ENCODE measurements at places on chromosomes 16 and 17. TPM values are rescaled to one million over a fixed set of nuclear protein-coding genes. Genes with fewer than 3 reads are reported as not detected.

DNA sequence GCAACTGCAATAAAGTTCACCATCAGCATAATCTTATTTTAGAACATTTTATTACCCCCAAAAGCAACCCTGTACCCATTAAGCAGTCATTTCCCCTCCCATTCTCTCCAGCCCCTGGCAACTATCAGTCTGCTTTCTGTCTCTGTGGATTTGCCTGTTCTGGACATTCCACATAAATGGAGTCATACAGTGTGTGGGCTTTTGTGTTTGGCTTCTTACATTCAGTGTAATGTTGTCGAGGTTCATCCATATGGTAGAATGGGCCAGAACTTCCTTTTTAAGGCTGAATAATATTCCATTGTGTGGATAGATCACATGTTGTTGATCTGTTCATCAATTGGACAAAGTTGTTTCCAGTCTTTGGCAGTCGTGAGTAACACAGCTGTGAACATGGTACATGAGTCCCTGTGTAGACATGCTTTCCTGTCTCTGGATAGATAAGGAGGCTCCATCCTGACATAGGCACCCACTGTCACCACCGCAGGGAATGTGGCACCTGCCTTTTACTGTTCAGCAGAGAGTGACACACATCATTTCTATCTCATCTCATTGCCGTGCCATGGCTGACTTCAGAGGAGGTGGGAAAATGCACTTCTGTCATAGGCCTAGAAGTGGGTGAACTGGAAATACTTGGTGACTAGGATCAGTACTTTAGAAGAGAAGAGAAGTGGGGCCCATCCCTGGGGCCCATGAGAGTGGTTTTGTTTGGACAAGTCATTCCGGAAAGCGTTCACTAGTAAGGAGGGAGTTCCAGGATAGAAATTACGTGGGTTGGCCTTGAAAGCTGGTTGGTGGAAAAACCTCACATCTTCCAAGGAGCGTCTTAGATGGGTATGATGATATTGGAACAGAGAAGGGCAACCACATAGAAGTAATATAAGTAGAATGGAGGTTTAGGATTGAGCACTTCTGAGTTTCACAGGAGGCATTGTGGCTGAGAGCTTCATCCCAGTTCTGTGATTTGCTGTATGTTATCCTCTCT lies 25.8 kb downstream of the EPN2 start:
- peak; percentile 56 for DNase-seq

DNA sequence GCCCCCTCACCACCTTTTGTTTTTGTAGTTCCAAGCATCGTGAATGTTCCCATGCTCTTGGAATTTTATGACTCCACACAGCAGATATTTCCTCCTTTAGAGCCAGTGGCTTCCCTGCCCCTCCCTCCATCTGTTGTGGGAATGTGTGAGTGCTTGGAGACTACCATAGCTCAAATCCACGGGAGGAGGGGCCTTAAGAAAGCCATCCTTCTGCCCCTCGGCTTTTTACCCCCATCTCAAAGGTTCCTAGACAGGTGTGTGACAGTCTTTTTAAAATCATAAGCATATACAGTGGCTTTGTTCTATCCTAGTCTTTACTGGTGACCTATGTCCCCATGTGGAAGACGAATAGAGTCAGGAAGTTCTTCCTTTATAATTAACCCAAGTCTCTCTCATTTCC lies 47.2 kb downstream of the YPEL2 start:
- no peak for DNase-seq

TP53TG3C gene
- total RNA-seq: not detected

CCL8 gene
- total RNA-seq: 1.0 TPM

DNA sequence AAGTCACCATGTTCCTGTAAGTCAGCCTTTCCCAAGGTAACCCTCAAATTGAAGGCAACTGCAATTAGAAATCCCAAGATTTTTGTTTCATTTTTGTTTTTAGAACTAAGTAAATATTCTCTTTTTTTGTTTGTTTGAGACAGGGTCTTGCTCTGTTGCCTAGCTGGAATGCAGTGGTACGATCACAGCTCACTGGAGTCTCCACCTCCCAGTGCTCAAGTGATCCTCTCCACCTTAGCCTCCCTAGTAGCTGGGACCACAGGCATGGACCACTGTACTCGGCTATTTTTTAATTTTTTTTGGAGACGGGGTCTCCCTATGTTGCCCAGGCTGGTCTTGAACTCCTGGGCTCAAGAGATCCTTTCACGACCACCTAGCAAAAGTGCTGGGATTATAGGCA lies 10.6 kb upstream of the LRRC59 start:
- DNase-seq: no peak

GRCh38 chr17:9684955-9685621 lies 39.8 kb downstream of the USP43 start:
- DNase-seq: no peak

DNA sequence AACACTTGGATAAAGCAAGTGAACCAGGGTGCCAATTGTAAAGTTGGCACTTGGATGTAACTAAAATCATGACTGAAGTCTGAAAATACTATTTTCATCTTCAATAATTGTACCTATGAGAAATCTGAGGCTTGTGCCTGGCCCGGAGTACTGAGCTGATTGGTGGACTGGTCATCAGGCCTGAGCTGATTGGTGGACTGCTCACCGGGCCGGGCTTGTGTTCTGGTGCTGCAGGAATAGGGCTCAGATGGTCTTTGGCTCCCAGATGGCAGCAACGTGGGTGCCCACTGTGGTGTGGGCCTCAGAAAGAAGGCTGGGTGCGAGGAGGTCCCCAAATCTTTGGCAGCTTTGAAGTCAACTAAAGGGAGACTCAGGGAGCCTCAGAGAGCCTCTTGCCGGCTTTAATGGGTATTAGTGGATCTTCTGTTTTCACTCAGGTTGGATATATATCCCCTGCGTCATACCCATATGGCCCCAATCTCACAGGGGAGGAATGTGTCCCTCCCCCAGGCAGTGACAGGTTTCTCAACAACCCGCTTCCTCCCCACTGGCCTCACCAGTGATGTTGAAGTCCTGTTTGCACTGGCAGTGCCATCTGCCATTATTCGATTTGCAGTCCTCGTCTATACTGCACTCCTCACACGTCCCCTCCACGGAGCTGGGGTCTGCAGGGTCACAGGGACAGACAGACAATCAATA lies 4.7 kb downstream of the UMOD start:
- DNase-seq: no peak

REXO5 gene
- total RNA-seq: 16.1 TPM

DNA sequence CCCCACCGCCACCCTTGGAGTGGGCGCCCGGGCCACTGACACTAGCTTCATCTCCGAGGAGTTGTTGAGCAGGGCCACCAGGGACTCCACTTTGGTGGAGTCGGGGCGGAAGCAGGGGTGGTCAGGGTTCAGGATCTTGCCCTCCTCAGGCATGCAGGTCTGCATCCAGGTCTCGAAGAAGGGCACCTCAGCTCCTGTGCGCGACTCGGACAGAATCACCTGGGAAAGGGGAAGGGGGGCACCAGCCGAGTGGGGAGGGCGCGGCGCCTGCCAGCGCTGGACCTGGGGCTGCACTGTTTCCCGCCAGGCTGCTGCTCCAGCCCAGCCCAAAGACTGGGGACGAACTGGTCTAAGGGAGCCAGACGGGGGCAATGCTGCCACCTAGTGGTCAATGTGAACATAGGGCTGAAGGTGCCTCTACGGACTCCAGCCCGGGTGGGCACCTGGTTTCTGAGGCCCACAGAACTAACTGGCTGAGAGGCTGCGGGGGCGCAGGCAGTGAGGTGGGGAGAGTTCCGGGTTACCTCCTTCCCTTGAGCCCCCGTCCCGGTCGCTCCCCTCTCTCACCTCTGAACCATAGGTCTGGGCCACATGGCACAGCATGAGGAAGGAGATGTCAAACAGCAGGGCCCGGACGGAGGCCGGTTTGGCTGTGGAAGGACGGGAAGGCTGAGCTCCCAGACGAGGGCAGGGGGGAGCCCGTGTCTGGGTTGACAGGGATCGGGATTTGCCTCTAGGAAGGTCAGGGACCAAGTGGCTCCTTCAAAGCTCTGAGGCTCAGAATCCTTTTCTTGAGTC lies 11.8 kb downstream of the CSF3 start:
- peak; percentile 43 for DNase-seq

GRCh38 chr17:82743344-82744219 lies 8.2 kb downstream of the FN3K start:
- DNase-seq: no peak

PAQR4 gene
- total RNA-seq: 4.5 TPM

- no peak for DNase-seq
These were observed 1.4 kb downstream of the YPEL3 start for GRCh38 chr16:30094541-30095165.

- no peak for DNase-seq
These were observed 148.1 kb upstream of the MAF start for GRCh38 chr16:79748629-79749028.

GRCh38 chr16:12819126-12820117 lies 15.7 kb upstream of the CPPED1 start:
- DNase-seq: no peak

PROCA1 gene
- 1.7 TPM for total RNA-seq

SIRT7 gene
- total RNA-seq: 3.9 TPM

GRCh38 chr17:60729854-60730253 lies 52.2 kb downstream of the BCAS3 start:
- DNase-seq: no peak

DNA sequence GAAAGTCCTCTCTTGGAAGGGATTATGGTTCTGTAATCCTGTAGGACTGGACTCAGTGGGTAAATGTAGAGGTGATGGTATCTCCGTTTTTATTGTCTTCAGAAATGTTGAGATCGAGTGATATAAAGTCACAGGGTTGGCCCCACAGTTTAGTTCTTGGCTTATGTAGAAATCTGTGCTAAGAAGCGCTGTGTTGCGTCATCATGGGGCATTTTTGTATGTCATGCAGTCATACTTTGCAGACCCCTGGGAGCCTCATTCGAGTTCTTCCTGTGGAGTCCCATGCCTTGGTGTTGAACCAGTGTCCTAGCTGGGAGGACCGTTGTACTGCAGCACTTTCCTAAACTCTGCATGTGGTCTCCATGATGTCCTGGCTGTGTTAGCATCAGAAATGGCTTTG lies 619.7 kb downstream of the MAF start:
- DNase-seq: no peak

TPSG1 gene
- total RNA-seq: not detected

DNA sequence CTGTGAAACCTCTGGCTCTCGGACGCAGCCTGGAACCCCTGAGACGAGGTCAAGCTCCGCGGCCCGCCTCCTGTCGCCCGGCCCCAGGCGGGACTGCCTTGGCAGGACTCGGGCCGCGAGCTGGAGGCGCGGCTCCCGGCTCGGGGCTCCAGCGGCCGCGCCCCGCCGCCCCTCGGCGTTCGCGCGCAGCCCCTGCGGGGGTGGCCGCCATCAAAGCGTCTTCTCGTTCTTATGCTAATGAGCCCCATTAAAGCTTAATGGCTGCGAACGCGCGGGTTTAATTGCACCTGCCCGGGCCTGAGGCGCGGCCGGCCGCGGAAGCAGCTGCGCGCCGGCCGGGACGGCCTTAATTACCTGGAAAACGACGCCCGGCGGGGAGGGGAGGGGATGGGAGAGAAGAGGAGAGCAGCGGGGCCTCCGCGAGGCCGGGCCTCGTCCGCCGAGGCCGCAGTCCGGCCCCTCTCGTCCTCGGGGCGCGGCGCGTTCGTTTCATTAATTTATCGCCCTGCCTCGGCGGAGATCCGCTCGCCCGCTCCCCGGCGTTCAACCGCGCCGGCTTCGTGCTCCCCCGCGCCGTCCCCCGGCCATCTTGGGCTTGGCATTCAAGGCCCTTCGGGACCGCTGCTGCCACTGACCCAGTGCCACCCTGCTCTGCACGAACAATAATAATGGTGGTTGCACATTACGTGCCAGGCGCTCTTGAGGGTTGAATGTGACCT lies 19.2 kb downstream of the RAI1 start:
- DNase-seq: no peak

DNA sequence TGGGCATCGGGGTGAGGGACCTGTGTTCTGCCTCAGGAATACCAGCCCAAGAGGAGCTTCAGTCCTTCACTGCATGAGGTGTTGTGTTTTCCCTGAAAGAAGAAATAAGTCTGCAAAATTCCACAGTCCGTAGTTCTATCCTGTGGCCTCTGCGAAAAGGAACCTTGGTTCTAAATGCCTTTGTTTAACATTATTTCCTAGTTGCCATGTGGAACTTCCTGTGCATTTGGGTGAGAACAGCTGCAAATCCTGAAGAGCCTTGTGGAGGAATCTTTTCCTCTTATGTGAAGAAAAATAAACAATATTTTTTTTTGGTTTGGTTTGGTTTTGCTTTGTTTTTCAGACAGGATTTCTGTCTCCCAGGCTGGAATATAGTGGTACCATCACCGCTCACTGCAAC lies 9.8 kb downstream of the PSKH1 start:
- DNase-seq: no peak

DNA sequence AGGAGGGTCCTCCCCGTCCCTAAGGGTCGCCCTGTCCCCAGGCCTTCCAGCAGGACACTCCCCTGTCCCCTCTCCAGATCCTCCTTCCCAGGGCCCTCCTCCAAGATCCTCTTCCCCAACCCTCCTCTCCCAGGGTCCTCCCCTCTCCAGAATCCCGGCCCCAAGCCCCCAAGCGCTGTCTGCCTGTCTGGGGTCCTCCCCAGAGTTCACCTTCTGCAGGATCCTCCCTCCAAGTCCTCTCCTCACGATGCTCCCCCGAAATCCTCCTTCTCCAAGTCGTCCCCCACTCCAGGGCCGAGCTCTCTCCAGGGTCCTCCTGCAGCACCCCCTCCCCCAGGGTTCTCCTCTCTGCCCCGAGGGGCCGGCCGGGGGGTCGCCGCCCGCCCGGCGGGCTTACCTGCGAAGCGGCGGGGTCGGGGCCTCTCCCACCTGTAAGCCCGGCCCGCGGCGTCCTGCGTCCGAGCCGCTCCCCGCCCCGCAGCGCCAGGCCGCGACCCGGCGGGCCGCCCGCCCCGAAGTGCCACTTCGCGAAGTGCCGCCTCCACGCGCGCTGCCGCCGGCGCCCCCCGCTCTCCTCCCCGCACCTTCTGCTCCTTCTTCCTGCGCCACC lies 678 bp upstream of the BAIAP2 start:
- DNase-seq: no peak

SMIM22 gene
- total RNA-seq: 13.4 TPM

GRCh38 chr16:87098361-87098760 lies 218.8 kb downstream of the C16orf95 start:
- DNase-seq: no peak

KIF18B gene
- 2.5 TPM for total RNA-seq

DNA sequence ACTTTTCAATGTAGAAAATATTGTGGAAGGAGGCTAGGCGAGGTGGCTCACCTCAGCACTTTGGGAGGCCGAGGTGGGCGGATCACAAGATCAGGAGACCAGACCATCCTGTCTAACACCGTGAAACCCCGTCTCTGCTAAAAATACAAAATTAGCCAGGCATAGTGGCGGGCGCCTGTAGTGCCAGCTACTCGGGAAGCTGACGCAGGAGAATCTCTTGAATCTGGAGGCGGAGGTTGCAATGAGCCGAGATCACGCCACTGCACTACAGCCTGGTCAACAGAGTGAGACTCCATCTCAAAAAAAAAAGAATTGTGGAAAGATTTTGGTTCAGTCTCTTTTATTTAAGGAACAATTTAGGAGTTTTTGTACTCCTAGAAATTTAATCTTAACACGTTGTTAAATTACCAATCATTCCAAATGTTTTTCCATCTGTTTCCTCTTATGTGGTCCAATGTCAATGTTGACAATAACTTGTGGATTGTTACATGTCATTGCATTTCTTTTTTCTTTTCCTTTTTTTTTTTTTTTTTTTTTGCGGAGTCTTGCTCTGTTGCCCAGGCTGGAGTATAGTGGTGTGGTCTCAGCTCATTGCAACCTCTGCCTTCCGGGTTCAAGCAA lies 124.6 kb upstream of the HAS3 start:
- no peak for DNase-seq
